ENCODE measurements at places on chromosomes 4 and X. TPM values are rescaled to one million over a fixed set of nuclear protein-coding genes. Genes with fewer than 3 reads are reported as not detected.

- no peak for DNase-seq
These were observed 646.0 kb upstream of the FAM241A start for GRCh38 chr4:111499291-111499690.

GRCh38 chrX:113929004-113929403 lies 654.9 kb upstream of the HTR2C start:
- peak; percentile 29 for DNase-seq

DNA sequence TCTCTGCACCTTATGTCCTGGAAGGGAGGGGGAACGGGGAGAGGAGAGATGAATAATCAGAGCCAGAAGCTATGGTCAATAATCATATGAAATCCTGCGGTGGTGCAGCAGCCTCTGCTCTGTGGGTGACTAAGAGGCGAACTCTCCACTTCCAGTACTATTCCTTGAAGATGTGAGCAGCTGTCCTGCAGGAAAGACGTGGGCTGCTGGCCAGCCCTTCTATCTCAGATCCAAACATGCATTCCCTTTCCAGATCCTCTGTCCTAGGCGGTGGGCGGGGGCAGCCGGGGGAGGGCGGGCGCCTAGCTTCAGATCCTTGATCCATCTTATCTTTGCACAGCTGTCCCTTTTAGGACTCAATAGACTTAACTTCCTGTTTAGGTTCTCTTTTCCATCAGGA lies 34.5 kb downstream of the SPINK2 start:
- DNase-seq = peak; percentile 58

GRCh38 chrX:63932006-63932405 lies 147.0 kb upstream of the ARHGEF9 start:
- no peak for DNase-seq

The ZNF157 gene
- not detected for total RNA-seq

All from colonic mucosa (tissue), 4 donors.